NCI-H2227 treated with DMSO at 0.1 percent for 48 hours (cell line): ENCODE measurements at places on chromosomes 5 and 9.
A peak's percentile ranks its signal among the peaks of the same experiment; 100 is the strongest.

GRCh38 chr5:18236386-18236785, 602.1 kb downstream of the TAF11L14 start:
- DNase-seq: no peak

DNA sequence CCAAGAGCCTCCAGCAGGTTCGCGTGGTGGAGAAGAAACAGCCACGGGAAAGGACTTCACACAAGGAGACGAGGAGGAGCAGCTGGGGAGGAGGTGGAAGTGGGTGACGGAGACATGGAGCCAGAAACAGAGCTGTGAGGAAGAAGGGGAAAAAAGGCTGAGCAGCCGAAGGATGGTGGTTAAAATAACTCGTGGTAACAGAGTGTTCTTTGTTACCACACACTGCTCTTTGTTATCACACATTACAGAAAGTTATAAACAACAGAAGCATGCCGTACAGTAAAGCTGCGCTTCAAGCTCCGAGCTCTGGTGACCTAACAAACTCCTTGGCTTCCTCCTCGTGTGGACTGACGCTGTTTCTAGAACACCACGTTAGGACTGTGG, 215.4 kb downstream of the GLIS3 start:
- no peak for DNase-seq

GRCh38 chr9:113618836-113619490, 155.4 kb downstream of the RGS3 start:
- DNase-seq: no peak

DNA sequence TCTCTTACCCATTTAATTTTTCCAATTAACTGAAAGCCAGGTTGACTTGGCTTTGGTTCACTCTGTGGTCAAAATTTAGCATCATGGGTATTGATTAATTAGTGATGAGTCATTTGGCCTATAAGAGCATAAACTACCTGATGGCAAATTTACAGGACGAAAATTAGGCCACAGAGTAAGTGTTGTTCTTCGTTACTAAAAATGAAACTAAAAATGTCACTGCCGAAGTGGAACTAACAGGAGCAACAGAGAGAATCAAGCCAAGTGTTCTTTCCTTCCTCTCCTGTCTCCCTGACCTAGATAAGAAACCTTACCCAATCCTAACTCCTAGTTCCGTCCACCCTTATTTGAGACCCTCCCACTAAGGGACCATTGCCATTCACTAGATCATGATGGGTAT, 176.9 kb downstream of the RAB3C start:
- DNase-seq: no peak

- DNase-seq: no peak
These were observed 30.7 kb upstream of the GPR21 start for GRCh38 chr9:123002754-123003153.

DNA sequence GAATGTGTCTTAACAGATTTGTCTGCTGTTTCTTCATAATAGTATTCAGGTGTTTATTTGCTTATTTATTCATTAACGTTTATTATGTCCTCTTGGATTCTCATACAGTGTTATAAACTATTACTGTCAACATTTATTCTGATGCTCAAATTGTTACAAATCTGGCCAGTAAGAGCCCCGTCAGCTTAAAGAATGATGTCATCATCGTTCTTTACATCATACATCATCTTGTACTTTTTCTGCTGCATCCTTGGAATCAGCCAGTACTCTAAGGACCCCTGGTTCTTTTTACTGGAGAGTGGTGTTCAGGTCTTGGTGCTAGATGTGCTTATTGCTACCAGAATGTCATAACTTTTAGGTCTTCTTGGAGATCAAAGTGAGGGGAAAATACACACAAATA, 86.6 kb downstream of the SH3GL2 start:
- no peak for DNase-seq

DNA sequence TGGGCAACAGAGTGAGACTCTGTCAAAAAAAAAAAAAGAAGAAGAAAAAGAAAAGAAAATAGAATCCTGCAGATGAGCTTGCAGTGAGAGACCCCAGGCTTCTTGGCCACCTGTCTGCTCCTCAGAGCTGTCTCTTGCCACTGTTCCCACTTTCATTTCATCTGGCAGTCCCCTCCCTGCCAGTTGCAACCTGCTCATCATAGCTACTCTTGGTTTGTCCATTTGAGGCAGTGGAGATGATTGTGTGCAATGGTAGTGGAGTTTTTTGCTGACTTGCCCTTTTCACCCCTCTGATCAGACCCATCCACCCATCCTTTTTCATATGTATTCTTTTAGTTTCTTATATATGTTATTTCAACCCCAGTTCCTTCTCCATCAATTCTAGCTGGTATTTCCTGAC, 28.7 kb downstream of the ANKRD33B start:
- DNase-seq: no peak

- DNase-seq: no peak
These were observed 394.0 kb upstream of the KLF4 start for GRCh38 chr9:107883496-107884124.

GRCh38 chr9:76020652-76021051, 130.2 kb downstream of the PCSK5 start:
- DNase-seq: no peak

GRCh38 chr9:69603656-69604055, 68.5 kb downstream of the APBA1 start:
- no peak for DNase-seq

GRCh38 chr5:154479944-154480750, 2.1 kb upstream of the HAND1 start:
- DNase-seq: no peak

DNA sequence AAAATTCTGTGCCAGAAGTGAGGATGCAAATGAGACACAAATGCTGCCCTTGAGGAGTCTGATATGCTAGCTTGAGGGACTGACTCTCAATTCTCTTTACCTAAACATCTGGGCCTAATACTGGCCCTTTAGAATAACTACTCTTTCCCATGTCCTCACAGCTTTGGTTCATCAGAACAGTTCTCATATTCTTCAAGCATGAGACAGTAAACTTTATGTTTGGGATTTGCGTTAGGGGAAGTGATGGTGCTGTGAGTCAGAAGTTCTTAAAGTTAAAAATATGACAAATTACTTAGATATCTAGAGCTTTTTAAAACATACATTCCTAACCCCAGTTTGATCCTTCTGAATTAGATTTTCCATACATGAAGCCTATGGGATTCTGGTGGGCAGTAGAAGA, 665.0 kb upstream of the RGMB start:
- no peak for DNase-seq

- DNase-seq: no peak
These were observed 18.3 kb downstream of the MARCHF3 start for GRCh38 chr5:127011961-127012644.

DNA sequence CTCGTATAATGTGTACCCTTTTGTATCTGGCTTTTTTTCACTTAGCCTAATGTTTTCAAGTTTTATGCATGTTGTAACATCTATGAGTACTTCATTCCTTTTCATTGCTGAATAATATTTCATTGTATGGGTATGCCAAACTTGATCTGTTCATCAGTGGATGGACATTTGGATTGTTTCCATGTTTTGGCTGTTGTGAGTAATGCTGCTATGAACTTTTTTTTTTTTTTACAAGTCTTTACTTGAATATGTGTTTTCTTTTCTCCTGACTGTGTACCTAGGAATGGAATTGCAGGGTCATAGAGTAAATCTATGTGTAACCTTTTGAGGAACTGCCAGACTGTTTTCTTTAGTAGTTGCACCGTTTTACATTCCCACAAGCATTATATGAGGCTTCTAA, 52.4 kb downstream of the MTREX start:
- no peak for DNase-seq

DNA sequence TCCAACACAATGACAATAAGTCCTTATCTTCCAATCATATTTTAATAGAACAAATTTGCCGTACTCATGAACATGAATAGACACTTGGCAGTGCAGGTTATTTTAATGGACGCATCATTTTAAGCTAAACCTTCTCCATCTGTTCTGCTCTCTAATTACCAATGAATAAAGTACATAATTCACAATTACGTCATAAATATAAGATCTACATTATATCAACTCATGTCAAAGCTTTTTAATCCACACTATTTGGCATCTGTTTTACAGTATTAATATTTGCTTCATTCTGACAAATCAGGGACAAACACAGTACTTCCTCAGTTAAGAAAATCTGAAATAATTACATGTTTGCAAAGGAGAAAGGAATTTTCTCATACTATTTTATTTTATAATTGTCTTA, 344.1 kb upstream of the DMAC1 start:
- DNase-seq: no peak

- no peak for DNase-seq
These were observed 64.9 kb downstream of the CETN3 start for GRCh38 chr5:90344689-90345088.

- no peak for DNase-seq
These were observed 353 bp downstream of the SH3PXD2B start for GRCh38 chr5:172453986-172454357.

DNA sequence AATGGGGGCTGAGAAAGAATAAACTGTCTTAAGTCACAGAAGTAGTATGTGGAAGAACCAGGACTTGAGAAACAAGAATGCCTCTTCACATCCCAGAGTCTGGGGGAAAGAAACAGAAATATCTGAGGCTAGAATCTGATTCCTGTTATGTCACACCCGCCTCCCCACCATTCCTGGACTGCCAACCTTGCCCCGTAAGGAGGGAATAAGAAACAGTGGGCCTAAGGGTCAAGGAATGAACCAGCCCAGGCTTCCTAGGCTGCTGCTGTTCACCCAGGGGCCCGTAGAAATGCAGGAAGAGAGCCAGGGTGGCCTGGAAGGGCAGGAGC, 4.3 kb downstream of the PCDH1 start:
- no peak for DNase-seq

GRCh38 chr9:113042884-113043657, 13.5 kb downstream of the ZFP37 start:
- DNase-seq: no peak

GRCh38 chr9:86778761-86779160, 168.5 kb downstream of the GAS1 start:
- no peak for DNase-seq

DNA sequence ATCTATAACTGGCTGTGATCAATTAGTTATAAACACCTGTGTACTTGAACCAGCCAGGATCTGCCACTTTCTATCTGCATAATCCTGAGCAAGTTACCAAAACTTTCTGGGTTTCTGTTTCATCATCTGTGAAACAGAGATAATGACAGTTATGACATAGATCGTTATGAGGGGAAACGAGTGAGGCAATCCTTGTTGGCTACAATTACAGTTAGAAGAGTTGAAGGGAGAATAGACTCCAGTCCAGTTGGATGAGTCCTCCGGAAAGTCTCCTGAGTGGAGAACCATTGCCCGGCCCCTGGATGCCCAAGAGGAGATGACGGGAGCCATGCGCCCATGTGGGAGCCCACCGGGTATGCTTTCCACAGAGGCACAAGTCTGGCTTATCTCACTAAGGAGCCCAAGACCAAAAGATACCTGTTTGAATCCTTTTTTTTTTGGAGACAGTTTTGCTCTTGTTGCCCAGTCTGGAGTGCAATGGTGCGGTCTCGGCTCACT, 4.5 kb downstream of the PDE6A start:
- no peak for DNase-seq

DNA sequence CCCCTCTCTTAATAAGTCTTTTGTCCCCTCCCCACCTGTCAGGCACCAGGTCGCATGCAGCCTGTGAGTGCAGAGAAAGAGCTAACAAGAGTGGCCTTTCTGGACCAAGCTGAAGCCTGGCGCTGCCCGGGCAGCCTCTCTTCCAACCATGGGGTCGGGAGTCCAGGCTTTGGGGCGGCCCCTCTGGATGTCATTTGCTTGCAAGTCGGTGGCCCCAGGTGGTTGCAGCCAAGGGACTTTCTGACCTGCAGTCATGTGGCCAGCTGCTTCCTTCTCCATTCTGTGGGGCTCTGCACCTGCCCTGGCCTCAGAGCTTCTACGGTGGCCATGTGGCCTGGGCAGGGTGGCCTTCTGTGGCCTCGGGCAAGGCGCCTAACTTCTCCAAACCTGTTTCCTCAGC, 159.7 kb downstream of the DAB2IP start:
- no peak for DNase-seq

- no peak for DNase-seq
These were observed 118.9 kb downstream of the ACER2 start for GRCh38 chr9:19527663-19528062.

- DNase-seq: no peak
These were observed 75.1 kb downstream of the FGF18 start for GRCh38 chr5:171494452-171495121.

DNA sequence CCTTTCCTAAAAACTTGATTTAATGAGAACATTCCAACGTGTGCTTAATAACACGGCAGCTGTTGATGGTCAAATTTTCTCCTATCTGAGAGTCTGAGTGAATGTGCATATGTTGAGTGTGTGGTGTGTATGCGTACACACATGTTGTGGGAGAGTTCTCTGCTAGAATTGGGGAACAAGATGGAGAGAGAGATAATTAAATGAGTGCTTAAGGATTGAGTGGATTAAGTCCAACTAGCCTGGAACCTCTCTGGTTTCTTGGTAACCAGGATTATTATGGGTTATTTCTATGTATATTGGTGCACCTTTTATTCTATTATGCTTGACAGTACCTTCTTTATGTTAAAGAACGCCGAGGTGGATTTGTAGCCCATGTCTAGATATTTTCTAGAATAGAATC, 36.4 kb upstream of the TNFAIP8 start:
- DNase-seq: no peak

DNA sequence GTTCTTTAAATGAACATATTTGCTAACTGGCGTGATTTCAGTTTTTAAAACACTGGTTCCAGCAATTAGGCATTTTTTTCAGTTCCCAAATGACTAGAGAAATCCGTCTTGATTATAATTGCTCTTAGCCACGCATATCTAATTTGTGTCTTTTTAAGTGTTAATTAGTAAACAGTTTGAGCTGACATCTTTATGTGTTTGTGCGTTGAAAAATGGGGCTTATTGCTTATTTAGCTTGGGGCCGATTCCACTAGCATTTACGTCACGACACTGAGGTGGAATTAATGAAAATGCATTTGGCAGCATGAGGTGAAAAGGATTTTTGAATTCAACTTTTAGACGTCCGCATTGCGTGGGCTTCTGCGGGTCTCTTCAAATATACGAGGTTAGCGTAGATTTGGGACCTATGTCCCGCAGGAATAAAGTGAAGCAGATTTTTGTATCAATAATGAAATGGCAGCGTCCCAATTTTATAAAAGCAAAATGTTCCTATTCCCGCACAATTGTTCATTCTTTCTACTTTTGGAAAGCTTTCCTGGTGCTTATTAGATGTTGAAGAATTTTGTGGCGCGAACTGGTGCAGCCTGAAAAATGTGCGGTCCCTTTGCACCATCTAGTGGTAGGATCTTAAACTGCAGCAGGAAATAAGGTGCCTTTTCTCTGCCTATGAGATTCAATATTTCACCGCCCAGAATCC, 122.7 kb upstream of the LMX1B start:
- DNase-seq: peak; percentile 31

- no peak for DNase-seq
These were observed 485.7 kb upstream of the TUSC1 start for GRCh38 chr9:26163931-26164330.

- DNase-seq: no peak
These were observed 383.5 kb downstream of the TLE4 start for GRCh38 chr9:79955300-79955699.
